ENCODE measurements at places on chromosomes 7 and 10. TPM values are rescaled to one million over a fixed set of nuclear protein-coding genes. Genes with fewer than 3 reads are reported as not detected.

MBL2 gene
- not detected for total RNA-seq

TMEM178B gene
- total RNA-seq = 71.1 TPM

GHRHR gene
- 2.7 TPM for total RNA-seq

GIMAP8 gene
- total RNA-seq = 4.7 TPM

ADAMTS14 gene
- 4.7 TPM for total RNA-seq

CD36 gene
- 78.1 TPM for total RNA-seq

SFMBT2 gene
- total RNA-seq = 18.3 TPM

AKR1C8 gene
- 0.94 TPM for total RNA-seq

OGDHL gene
- total RNA-seq = 23.3 TPM

TIMM23 gene
- 64.3 TPM for total RNA-seq

LOXL4 gene
- 0.89 TPM for total RNA-seq
